ENCODE measurements at places on chromosomes 5 and 9.

- DNase-seq, result no peak
Measured at GRCh38 chr9:84297162-84297821, 43.3 kb downstream of the SLC28A3 start.

DNA sequence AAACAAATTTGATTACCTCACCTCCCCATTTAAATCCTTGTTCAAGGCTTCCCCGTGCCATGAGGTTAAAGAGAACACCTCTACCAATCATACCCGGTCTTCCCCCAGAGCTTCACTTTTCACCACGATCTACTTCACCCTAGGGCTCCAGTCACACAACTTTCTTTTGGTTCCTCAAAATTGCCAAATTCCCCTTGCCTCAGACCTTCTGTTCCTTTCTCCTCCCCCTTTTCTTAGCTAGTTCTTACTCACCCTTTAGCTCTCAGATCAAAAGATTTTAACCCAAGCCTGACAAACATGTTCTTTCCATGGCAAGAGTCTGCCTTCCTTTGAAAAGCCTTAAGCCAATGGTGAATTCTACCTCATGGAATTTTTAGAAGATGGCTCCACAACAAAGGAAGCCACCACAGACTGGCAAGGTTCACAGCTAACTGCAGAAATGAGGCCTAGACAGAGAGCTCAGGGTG is 56.7 kb downstream of the MAPKAP1 start:
- no peak for DNase-seq

- DNase-seq, result peak; percentile 69
Measured at GRCh38 chr5:143222287-143223231, 180.9 kb downstream of the NR3C1 start.

GRCh38 chr5:138102454-138103318 is 18.9 kb downstream of the WNT8A start:
- DNase-seq, result no peak

- DNase-seq, result no peak
Measured at GRCh38 chr5:38878391-38879077, 32.7 kb downstream of the OSMR start.

GRCh38 chr5:172315587-172316493 is 32.3 kb upstream of the UBTD2 start:
- no peak for DNase-seq

- no peak for DNase-seq
Measured at GRCh38 chr5:101338226-101338625, 435.1 kb upstream of the ST8SIA4 start.

DNA sequence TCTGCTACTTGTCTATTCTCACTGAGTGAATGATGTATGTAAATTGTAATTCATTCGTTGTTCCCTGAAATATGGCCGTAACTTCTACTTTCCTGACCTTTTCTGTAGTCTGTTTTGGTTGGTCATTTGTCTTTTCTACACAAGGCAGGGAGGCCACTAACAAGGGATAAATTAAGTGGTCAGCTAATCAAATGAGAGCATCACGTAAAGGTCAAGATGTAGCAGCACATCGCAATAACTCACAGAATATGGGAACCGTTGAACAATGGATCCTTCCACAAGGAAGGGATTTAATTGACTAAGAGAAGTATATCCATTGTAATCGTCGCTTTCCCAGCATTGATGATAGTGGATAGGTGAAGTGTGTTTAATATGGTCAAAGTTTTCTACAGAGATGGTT is 171.1 kb downstream of the DMRT2 start:
- DNase-seq, result no peak

- no peak for DNase-seq
Measured at GRCh38 chr5:74182603-74183002, 457.9 kb downstream of the ENC1 start.

- no peak for DNase-seq
Measured at GRCh38 chr5:10017786-10018185, 231.9 kb downstream of the ATPSCKMT start.

DNA sequence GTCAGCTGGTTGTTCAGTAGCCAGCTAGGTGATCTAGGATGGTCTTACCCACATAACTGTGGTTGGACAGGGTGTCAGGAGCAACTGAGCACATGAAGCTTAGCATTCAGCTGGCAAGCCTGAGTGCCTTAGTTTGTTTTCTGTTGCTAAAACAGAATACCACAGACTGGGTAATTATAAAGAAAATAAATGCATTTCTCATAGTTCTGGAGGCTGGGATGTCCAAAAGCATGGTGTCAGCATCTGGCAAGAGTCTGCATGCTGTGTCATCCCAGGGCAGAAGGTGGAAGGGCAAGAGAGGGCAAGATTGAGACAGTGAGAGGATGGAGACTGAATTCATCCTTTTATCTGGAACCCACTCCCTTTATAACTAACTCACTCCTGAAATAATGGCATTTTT is 921.5 kb downstream of the TLE4 start:
- DNase-seq, result no peak

DNA sequence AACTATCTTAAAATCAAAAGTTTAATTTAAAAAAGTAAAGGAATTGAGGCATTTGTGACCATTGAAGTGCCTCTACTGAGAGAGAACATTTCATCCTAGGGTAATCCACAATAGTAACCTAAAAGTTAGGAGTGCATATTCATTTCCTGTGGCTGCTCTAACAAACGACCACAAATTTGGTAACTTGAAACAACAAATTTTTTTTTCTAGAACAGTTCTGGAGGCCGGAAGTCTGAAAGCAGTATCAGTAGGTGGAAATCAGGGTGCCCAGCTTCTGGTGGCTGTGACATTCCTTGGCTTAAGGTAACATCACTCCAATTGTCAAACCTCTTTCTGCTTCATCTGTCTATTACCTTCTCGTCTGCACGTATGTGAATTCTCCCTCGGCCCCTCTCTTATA is 67.1 kb upstream of the SSBP2 start:
- no peak for DNase-seq

DNA sequence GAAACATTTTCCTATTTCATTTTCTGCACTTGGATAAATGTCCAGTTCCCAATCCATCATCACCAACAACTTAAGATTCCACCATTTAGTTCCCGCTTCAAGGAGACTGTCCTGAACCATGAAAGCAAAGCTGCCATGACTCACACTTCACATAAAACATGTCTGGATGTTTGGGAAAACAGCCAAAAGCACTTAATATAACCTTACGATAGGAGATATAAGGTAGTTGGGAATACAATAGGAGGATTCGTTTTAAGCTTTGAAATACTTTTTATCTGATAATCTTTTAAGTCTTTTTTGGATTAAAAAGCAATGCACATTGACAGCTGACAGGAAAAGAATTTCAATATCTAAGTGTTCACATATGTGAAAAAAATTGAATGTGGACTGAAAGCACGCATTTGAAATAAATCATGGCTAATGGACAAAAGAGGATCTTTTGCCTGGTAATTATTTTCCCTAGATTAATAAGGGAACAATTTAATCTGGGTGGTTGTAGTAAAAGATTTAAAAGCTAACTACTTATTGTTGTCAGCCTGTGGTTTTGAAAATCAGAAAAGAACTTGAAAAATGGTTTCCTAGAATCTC is 17.3 kb upstream of the TGFBI start:
- no peak for DNase-seq

DNA sequence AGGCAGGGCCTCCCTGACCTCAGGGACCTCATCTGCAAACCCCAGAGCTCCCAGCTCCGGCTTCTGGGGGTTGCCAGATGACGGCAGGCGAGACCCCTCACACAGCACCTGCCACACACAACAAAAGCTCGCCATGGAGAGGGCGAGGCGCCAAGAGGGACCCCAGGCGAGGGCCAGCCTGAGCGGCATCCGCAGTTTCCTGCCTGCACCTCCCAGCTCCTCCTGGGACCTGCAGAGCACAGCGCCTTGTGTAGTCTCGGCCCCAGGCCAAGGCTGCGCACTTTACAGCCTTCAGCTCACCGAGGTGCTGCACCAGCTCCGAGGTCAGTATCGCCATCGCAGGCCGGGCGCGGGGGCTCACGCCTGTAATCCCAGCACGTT is 82.4 kb upstream of the ADAMTS2 start:
- DNase-seq, result no peak

- DNase-seq, result no peak
Measured at GRCh38 chr5:96699186-96699820, 37.1 kb downstream of the CAST start.

GRCh38 chr9:89969881-89970639 is 365.2 kb downstream of the GADD45G start:
- no peak for DNase-seq

DNA sequence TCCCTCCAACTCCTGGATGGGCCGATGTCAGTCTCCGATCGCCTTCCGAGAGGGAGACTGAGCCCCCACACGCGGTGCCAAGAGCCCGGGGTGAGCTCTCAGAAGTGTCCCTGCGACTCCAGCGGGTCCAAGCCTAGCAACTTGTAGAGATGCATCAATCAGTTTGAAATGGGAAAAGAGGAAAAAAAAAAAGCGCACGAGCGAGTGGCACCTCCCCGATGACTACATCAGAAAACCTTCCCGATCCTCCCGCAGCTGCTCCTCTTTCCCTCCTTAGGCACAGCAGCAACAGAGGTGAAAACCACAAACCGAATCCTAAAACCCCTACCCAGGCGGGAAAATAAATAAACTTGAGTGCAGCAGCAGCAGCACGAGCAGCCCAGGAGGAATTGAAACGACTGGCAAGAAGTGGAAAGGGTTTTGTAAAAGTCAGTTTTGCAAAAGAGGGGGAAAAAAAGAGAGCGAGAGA is 1.0 kb upstream of the EFNA5 start:
- DNase-seq, result no peak

DNA sequence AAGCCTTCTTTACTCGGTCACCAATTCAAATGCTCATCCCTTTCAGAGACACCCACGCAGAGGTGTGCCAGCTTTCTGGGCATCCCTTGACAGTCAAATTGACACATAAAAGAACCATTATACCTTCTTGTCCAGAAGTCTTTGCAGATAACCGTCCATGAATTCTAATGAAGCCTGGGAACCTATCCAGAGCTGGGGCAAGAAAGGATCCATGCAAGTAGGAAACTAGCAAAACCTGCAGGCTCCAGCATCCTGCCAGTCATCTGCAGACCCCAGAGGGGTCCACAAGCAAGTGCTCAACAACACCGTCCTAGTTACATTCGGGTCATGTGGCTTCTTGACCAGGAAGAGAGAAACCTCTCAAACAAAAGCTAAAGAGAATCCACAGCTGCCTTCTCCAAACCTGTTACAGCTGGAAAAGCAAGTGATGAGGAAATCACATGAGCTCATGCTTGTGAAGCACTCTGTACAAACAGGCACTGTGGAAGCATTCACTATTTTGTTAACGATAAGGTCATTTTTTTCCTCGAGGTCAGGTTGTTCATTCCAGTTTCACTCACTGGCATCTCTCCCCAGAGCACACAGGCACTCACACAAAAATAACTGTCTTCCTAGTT is 80.2 kb upstream of the DMRT1 start:
- no peak for DNase-seq

DNA sequence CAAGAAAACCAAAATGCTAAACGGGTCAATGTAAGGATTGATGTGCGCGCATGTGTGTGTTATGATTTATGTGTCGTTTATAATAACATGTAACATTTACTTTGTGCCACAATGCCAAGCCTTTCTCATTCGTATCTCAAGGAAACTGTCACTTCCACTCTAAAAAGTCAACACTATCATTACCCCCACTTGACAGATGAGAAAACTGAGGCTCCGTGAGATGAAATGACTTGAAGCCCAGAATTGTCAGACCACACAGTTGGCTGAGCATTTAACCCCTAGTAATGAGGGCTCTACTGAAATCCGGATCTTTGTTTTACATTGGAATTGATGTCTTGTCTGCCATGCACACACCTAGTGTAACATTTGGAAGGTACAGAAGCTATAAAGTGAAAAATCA is 95.0 kb upstream of the LMX1B start:
- DNase-seq, result no peak

GRCh38 chr5:38420691-38421390 is 135.6 kb downstream of the LIFR start:
- peak; percentile 55 for DNase-seq

DNA sequence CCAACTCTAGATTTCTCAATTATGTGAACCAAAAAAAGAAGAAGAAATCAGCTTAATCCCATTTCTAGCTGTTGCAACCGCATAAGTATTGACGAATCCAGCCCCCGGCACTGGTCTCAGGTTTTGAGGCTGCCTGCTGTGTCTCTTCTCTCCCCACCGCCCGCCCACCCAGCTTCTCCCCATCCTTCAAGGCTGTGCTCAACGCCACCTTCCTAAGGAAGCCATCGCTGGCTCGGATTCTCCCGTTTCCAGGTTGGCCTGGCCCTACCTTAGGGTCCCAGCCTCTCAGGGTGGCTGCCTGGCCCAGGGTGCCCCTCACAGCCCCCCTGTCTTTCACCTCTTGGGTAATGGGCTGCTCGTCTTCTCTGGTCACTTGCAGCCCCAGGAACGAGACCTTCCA is 77.8 kb downstream of the HRH2 start:
- no peak for DNase-seq

DNA sequence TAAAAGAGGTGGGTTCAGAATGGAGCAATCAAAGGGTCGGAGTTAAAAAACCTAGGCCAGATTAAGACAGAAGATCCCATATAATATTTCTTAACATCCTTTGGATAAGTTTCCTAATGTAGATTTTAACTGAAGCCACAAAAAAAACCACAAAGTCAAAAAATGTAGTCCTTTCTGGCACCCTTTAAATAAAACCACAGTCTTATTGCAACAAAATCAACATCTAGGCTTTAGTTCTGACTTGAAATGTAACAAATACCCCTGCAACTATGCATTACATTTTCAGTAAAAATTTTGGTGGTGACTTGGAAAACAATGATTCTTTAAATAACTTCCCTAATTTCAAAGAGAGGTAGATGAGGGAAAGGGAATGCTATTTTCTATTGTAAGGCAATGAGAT is 109.2 kb downstream of the PSAT1 start:
- DNase-seq, result no peak

GRCh38 chr5:169777159-169777558 is 140.1 kb downstream of the DOCK2 start:
- no peak for DNase-seq

GRCh38 chr5:74092766-74093165 is 466.8 kb downstream of the ARHGEF28 start:
- DNase-seq, result no peak

DNA sequence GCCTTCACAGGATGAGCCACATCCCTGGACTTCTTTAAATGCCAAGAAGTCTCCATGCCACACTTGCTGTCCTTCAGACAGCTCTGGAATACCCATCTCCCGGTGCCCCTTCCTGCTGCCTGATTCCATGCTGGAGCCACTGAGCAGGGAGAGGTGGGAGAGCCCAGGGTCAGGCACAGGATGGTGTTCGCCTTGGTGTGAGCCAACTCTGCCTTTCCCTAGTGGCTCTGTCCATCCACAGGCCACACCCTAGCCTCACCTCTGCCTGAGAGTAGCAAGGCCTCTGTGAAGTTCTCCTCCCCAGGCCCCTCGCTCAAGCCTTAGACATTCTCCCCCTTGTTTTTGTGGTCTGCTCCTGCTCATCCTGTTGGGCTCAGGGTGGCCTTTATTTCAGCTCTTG is 54.2 kb upstream of the ANGPTL2 start:
- no peak for DNase-seq

Data from stimulated activated effector memory CD8-positive, alpha-beta T cell treated with anti-CD3 and anti-CD28 coated beads, Interleukin-12 subunit alpha, Interleukin-12 subunit beta, amount 100 ng/mL, for 72 hours (primary cell).